Activated naive CD4-positive, alpha-beta T cell treated with anti-CD3 and anti-CD28 coated beads, Interleukin-2, amount 50 U/mL, for 72 hours (primary cell): ENCODE measurements at places on chromosomes 12 and 14. TPM values are rescaled to one million over a fixed set of nuclear protein-coding genes. Genes with fewer than 3 reads are reported as not detected.

Gene ENDOU
- total RNA-seq = not detected

DNA sequence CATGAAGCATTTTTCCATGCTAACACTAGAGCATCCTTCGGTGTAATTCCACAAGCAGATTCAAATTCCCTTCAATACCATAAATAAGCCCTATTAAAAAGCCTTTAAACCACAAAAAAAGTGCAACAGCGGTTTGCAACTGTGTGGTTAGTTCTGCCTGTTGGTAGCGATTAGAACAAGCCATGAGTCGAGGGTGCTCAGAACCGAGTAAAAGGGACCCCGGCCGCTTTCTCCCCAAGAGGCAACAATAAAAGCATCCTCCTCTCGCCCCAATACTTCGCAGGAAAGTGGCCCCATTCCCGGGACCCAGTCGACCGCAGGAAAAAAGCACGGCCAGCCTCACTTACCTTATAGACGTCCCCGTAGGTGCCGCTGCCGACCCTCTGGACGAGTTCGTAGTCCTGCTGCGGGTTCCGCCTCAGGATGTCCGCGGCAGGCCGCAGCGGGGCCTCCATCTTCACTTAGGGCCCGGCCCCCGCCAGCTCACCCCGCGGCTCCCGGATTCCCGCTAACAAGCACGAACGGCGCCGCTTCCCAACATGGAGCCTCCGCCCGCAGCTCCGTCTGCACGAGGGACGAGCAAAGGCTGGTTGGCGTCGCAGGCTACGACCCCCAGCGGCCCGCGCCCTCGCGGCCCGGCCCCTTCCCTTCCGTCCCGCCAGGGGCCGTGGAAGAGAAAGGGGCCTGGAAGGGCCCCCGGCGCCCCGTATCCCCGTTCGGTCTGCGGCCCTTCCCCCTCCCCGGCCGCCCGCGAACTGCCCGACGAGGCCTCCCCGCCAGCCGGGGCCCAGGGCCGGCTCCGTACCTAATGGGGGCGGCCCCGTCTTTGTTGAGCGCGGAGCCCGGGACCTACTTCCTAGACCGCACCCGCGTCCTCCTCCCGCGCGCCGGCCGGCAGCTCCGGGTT, 521 bp downstream of the MAP4K5 start:
- peak; percentile 64 for DNase-seq

- no peak for DNase-seq
These were observed 129.7 kb upstream of the PLEKHG7 start for GRCh38 chr12:92573104-92573503.

GRCh38 chr14:40273417-40273816, 841.2 kb upstream of the FBXO33 start:
- no peak for DNase-seq

DNA sequence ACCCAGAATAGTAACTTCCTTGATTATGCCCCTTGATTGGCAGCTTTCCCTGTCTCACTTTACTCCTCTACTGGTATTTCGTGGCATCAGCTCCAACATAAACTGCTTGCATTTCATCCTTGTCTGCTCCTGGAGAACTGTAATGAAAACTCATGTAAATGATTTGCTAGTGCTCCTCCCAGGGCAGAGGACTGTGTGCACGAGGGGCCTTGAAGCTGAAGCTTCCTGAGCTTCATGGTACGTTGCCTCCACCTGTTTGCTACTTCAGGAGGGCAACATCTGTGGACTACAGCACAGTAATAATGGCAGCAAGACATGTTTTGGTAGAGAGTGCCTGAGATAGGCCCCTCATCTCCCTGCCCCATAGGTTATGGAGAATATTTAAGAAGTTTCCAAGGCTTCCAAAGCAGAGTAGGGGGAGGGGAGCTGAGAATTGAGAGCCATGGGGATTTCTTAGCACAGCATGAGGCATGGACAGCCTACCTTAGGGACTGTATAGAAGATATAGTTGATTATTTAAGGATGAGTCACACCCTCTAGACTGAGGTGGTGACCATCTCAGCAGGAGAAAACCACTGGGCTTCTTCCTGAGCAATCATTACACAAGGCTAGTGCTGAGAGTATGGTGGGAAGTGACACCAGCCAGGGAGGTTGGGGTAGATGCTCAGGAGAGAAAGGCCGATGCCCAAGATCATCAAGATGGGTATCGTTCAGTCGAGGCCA, 29.5 kb downstream of the CCDC198 start:
- DNase-seq = no peak

Gene KRT82
- total RNA-seq = not detected

DNA sequence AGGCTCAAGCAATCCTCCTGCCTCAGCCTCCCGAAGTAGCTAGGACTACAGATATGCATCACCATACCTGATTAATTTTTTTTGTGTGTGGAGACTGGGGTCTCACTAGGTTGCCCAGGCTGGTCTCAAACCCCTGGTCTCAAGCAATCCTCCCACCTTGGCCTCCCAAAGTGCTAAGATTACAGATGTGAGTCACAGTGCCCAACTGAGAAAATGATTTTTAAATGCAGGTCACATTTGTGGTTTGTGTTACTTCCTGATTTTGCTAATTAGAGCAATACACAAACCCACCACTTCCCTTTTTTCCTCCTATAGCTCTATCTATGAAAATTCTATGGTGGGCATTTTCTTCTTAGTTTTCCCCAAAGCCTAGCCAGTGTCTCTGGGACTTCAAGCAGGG, 45.5 kb upstream of the TMEM263 start:
- no peak for DNase-seq

Gene DERA
- total RNA-seq = 36.2 TPM
